ENCODE measurements at places on chromosomes 4 and X. TPM values are rescaled to one million over a fixed set of nuclear protein-coding genes. Genes with fewer than 3 reads are reported as not detected.
A peak's percentile ranks its signal among the peaks of the same experiment; 100 is the strongest.

- no peak for DNase-seq
Measured at GRCh38 chr4:16196482-16197393, 29.5 kb downstream of the TAPT1 start.

- DNase-seq: no peak
Measured at GRCh38 chrX:13522811-13523210, 46.6 kb upstream of the EGFL6 start.

UGT8 gene
- total RNA-seq: not detected

DNA sequence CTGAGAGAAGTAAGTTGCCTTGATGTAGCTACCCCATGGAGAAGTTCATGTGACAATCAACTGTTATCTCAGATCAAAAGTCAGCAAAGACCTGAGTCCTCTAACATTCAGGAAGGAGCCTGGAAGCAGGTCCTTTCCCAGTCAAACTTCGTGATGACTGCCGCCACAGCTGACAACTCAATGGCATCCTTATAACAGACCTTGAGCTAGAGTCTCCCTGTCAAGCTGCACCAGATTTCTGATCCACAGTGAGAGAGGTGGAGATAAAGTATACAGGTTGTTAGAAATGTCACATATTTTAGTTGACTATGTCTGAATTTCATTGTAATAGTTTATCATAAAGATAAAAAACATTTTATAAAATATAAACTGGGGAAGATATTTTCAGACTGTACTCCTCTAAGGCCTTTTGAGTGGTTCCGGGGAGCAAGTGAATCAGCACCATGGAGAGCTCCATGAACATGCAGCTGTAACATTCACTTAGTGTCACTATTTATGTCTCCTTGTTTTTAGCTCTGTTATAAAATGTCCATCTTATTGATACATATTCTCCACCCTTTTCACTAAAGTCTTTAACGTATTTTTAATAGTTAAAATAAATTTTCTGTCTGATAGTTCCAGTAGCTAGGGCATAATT, 1653.5 kb upstream of the AGA start:
- DNase-seq: no peak

DNA sequence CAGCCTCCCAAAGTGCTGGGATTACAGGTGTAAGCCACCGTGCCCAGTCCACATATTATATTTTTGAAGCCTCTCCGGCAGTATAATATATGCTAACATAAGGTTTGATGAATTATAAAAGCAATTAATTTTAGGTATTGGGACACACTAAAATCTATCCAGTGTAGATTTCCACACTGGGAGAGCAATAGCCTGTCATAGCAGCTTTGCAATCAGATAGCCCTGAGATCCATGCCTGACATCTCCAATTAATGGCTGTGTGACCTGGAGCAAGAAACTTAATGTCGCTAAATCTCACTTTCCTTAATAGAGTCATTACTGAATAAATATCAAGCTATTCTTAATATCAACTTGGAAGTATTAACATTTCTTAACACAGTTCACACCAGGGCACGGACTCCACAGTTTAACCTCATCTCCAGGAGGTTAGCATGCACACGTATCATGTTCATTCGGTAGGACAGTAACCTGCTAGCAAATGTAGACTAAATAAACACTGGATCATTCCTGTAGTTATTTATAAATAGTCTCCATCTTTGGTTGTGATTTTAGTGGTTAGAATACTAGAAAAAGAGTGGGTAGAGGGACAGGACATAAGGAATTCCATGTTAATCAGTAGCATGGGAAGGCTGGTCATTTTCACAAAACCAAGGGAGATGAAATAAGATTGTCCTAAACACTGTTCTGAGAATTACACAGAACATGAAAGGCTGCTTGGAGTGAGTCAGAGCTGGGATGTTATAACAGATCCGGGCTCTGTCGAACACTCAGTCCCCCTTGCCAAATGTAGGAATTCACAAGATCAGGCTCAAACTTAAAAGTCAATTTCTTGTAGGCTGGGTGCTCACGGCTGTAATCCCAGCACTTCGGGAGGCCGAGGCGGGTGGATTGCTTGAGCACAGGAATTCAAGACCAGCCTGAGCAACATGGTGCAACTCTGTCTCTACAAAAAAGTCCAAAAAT, 254.7 kb downstream of the PALLD start:
- no peak for DNase-seq

VSIG4 gene
- total RNA-seq: not detected

GRCh38 chrX:39253551-39253950, 452.3 kb downstream of the MID1IP1 start:
- no peak for DNase-seq

- DNase-seq: no peak
Measured at GRCh38 chr4:168152837-168153500, 60.6 kb downstream of the ANXA10 start.

GRCh38 chrX:48663241-48663640, 20.4 kb upstream of the WAS start:
- DNase-seq: no peak

CEP135 gene
- total RNA-seq: 17.3 TPM

GRCh38 chrX:111260451-111260850, 9.8 kb downstream of the CAPN6 start:
- DNase-seq: no peak

DNA sequence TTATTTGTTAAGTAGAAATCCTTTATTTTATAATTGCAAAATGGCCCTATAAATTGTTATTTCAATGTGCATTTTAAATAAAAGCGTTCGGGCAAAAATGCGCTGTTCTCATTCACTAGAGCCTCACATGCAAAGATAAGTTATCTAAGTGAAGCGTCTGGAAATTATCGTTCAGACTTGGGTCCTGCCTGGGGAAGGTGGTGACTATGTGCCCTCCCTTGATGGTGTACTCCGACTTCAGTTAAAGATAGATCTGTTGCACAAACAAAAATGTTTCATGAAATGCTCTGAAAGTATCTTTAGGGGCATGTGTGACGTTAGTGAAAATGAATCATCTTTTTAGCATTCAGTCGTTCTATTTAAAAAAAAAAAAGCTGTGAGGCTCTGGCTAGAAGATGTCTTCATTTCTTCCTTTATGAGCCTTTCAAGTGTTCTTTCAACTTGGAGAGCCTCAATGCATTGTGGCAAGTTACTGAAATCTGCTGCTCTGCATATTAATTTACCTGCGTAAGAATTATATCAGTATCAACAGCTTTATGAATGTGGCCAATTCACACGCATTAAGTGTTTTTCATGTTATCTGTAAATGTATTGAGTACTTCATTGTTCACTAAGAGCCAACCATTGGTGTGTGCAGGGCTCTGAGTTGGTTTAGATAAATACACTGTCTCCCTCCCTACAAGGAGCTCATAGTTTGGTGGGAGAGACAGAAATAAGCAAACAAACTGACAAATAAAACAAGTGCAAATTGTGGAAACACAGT, 83.0 kb downstream of the AFF1 start:
- no peak for DNase-seq

DNA sequence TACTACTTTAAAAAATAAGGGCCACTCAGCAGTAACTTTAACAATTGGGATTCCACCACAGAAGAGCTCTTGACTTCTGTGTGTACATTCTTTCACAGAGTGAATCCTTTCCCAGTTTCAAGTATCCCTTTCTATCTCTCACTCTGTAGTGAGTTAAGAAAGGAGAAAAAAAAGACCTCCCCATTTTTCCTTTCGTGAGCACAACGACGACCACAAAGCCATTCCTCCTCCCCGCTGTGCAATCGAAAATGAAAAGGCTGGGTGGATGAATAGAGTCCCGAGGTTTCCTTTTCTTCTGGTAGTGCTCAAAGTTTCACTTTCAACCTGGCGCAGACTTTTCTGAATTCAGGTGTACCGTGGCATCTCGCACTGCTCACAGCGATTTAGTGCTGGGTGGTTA, 58.0 kb downstream of the TAB3 start:
- DNase-seq: peak; percentile 55

DNA sequence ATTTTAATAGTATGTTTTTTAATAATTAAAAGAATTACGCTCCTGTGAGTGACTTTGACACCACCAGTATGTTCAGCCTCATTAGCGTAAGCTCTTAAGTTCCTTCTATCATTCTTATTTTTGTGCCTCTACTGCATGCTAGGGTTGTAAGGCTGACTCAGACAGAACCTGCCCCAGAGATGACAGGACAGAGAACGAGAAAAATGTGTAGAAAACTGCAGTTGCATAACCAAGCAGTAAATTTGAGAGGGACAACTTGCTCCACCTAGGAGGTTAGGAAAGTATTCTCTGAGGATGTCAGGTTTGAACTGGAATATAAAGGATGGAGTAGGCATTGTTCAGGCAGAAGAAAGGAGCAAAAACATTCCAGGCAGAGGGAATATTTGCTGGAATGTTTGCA, 98.7 kb downstream of the NFKB1 start:
- DNase-seq: no peak

- no peak for DNase-seq
Measured at GRCh38 chr4:53744446-53745160, 153.3 kb upstream of the LNX1 start.

TTC29 gene
- not detected for total RNA-seq

DNA sequence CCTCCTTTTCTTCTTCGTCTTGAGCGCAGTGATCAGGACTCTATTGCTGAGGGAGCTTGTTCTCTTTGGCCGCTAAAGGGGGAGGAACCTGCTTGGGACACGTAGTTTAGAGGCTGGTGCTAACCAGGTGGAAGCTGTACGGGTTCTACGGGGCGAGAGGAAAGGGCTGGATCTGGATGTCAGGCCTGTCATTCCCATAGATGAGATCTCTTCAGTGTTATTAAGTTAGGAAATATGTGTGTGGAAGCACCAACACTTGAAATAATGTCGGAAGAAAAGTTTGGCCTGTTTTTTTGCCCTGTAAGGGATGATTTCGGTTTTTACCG, 643 bp downstream of the SRP72 start:
- DNase-seq: no peak

DNA sequence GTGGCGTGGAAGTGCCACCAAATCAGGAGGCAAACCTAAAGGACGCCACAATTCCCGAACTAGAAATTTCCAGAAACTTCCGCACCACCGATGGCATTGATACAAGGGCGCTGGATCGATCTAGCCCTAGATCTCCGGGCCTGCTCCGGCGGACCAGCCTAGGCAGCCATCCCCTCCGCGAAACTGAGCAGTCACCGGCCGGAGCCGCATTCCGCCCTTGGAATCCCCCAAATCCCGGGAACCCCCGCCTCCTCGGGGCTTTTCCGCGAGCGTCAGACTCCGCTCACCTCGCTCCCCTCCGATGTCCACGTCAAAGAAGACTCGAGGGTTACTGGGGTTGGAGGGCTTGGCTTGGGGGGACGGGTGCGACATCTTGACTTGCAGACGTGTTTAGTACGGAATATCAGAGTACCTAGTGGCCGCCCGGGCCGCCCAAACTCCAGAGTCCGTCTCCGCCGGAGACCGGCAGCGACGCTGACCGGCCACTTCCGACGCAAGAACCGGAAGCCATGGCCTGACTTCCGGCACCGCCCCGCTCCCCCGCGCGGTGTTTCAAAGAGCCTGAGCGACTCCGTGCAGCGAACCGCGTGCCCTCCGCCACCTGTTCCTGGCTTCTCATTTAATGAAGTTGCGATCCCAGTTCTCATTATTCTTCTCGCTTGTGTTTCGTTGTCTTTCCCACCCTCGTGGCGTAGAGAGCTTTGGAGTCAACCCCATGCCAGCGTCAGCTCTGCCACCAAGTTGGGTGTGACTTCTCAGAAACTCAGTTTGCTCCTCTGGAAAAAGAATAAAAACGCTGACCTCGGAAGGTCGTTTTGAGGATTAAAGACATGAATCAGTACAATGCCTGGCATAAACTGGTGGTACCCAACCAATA, at the start of gene PPID:
TSS of gene PPID (minus strand) at position 480 of the 877 bp plus-strand sequence. CDS start at position 372, 108 bp downstream.
- DNase-seq: peak; percentile 88

DNA sequence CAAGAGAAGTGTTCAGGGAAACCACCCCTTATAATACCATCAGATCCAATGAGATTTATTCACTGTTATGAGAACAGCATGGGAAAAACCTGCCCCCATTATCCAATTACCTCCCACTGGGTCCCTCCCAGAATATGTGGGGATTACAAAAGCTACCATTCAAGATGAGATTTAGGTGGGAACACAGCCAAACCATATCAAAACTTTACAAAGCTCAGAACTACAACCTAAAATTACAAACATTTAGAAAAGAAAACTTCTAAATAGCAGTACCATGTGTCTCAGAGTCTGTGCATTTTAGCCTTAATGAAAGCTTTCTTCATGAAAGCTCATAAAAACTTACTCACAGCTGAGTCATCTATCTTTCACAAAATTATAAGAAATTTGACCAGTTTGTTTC, 1442.8 kb upstream of the PCDH7 start:
- no peak for DNase-seq

SPIN2B gene
- total RNA-seq: 6.9 TPM

MEPE gene
- not detected for total RNA-seq

- no peak for DNase-seq
Measured at GRCh38 chr4:56271131-56271530, 116.2 kb downstream of the AASDH start.

ZNF711 gene
- 0.14 TPM for total RNA-seq

MAB21L2 gene
- total RNA-seq: not detected

GRCh38 chr4:2141022-2141761, 82.1 kb downstream of the NAT8L start:
- no peak for DNase-seq

- DNase-seq: no peak
Measured at GRCh38 chr4:109682875-109683274, 20.4 kb downstream of the CASP6 start.

- DNase-seq: no peak
Measured at GRCh38 chr4:41125558-41126311, 88.6 kb downstream of the APBB2 start.

DNA sequence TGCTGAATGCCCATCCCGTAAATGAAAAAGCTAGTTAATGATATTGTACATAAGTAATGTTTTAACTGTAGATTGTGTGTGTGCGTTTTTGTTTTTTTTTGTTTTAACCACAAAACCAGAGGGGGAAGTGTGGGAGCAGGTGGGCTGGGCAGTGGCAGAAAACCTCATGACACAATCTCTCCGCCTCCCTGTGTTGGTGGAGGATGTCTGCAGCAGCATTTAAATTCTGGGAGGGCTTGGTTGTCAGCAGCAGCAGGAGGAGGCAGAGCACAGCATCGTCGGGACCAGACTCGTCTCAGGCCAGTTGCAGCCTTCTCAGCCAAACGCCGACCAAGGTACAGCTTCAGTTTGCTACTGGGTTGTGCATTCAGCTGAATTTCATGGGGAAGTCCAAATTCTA, at the start of gene SPP1:
TSS of gene SPP1 (plus strand) at position 249 of the 400 bp plus-strand sequence. CDS start 1,182 bp downstream, outside the sequence.
- DNase-seq: no peak

- DNase-seq: no peak
Measured at GRCh38 chrX:11504234-11504633, 161.5 kb downstream of the ARHGAP6 start.

TCEAL9 gene
- 3.2 TPM for total RNA-seq

GRCh38 chr4:116632269-116632668, 453.1 kb downstream of the TRAM1L1 start:
- no peak for DNase-seq

N4BP2 gene
- total RNA-seq: 16.1 TPM
